ENCODE measurements at places on chromosomes 5 and 9. TPM values are rescaled to one million over a fixed set of nuclear protein-coding genes. Genes with fewer than 3 reads are reported as not detected.

Gene TXNDC8
- not detected for total RNA-seq

Gene CMBL
- total RNA-seq = 43.2 TPM

Gene PDLIM7
- total RNA-seq = 192 TPM

Gene SLC6A19
- total RNA-seq = not detected

Gene PCDH12
- 2.1 TPM for total RNA-seq

Gene PLAC8L1
- total RNA-seq = not detected

Gene SV2C
- 0.72 TPM for total RNA-seq

- no peak overlapping the region for H3K4me3 ChIP-seq
- DNase-seq = no peak
- H3K36me3 ChIP-seq = no peaks in the 10 kb centered on the region
- no peaks in the 10 kb centered on the region for H3K4me1 ChIP-seq
- no peak overlapping the region for H3K27ac ChIP-seq
These were observed 49.1 kb upstream of the SLIT3 start for GRCh38 chr5:169350016-169350415.

DNA sequence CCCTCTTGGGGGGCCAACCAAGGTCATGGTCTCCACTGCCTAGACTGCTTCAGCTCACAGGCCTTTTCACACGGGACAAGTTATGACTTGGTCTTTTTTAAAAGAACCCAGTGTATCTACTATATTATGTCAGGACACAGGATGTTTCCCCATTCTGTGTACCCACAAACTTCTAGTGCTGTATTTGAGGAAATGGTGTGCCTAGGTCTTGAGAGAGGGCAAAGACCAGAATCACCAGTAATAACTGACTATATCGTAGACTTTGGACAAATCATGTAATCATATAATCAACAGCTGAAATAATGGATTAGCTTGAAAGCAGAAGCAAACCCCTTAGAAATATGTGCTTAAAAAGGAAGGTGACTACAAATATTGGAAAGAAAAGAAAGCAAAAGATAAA, 133.3 kb downstream of the ARL15 start:
- no peaks in the 10 kb centered on the region for H3K27me3 ChIP-seq
- DNase-seq = no peak
- no peaks in the 10 kb centered on the region for H3K36me3 ChIP-seq
- H3K4me1 ChIP-seq = no peaks in the 10 kb centered on the region
- H3K4me3 ChIP-seq = no peak overlapping the region

DNA sequence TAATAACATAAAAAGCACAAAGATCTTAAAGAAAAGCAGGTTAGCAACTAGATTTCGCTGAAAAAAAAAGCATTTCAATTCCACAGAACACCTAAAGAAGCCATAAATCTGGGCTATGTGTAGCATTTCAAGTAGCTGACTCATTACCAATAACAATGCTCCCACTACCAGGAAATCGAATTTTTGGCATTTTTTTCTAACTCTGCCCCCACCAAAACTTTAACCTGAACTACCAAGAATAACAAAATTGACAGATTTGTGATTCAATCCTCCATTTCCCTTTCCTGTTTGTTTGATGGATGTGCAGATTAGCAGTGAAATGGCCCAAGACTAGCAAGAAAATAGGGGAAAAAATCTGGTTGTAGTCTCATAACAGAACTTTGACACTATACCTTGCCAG, 180.2 kb downstream of the RASEF start:
- no peak for DNase-seq
- no peak overlapping the region for H3K4me3 ChIP-seq
- H3K36me3 ChIP-seq = no peaks in the 10 kb centered on the region
- H3K4me1 ChIP-seq = no peaks in the 10 kb centered on the region

DNA sequence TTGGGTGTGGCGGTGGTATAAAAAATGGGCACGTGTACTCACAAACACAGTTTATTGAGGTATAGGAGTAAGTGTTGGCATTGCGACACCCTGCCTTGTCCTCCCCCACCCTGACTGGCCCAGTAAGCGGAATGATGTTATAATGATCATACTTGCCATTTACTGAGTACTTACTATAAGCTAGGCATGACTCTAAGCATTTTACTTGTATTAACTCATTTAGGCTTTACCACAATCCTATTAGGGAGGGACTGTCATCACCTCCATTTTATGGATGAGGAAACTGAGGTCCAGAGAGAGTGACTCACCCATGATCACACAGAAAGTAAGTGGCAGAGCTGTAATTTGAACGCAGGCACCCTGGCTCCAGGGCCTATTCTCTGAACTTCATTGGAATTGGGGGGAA, 2.3 kb downstream of the SMIM3 start:
- H3K4me1 ChIP-seq = peaks cover 28% of the 10 kb centered on the region
- no peaks in the 10 kb centered on the region for H3K36me3 ChIP-seq
- H3K4me3 ChIP-seq = no peak overlapping the region
- H3K27me3 ChIP-seq = no peaks in the 10 kb centered on the region
- peak overlapping the region; percentile 14 for H3K27ac ChIP-seq

GRCh38 chr5:73596705-73597328, 29.2 kb upstream of the ARHGEF28 start:
- no peak overlapping the region for H3K4me3 ChIP-seq
- no peaks in the 10 kb centered on the region for H3K27me3 ChIP-seq
- no peak overlapping the region for H3K27ac ChIP-seq
- no peaks in the 10 kb centered on the region for H3K4me1 ChIP-seq
- no peaks in the 10 kb centered on the region for H3K36me3 ChIP-seq
- no peak for DNase-seq

DNA sequence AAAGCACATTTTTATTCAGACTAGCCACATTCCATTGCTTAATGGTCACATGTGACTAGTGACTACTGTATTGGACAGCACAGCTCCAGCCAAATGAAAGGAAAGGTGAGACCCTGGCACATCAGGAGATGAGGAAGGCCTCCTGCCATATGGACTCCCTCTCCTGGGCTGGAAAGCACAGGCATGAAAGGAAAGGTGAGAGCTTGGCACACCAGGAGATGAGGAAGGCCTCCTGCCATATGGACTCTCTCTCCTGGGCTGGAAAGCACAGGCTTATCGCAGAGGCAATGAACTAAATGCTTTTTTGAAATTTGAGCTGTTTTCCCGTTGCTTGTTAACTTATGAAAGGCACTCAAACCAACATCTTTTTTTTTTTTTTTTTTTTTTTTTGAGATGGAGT, 144.8 kb upstream of the SLC12A2 start:
- DNase-seq = no peak
- no peaks in the 10 kb centered on the region for H3K36me3 ChIP-seq
- no peak overlapping the region for H3K4me3 ChIP-seq
- H3K27ac ChIP-seq = no peak overlapping the region

- peak overlapping the region; percentile 31 for H3K4me3 ChIP-seq
- peaks cover 4% of the 10 kb centered on the region for H3K4me1 ChIP-seq
- no peaks in the 10 kb centered on the region for H3K36me3 ChIP-seq
- H3K27me3 ChIP-seq = no peaks in the 10 kb centered on the region
These were observed 733 bp downstream of the COL23A1 start for GRCh38 chr5:178589180-178590140.

DNA sequence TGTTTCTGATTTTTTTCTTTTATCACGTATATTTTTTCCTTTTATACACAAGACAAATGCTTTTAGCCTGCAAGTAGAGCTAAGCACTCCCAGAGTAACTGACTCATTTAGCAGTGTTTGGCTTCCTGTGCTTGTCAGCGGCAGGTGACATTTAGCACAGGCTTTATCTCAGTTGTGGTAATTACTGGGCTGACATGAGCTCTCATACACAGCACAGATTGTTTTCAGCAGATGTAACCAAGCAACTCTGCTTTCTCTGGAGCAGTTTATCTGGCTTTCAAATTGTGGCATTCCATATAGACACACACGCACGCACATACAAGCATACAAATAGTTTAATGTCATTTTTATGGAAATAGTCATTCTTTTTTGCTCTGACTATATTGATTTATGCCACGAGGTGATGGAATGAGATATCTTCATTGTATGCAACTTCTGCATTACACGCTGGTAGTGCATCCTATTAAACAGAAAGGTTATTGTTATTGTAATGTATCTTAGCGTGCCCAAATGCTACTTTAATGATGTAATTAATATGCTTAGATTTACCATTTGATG, 379.0 kb upstream of the GRAMD2B start:
- H3K4me3 ChIP-seq = no peak overlapping the region
- H3K27ac ChIP-seq = no peak overlapping the region
- no peaks in the 10 kb centered on the region for H3K36me3 ChIP-seq
- no peak for DNase-seq
- peaks cover 2% of the 10 kb centered on the region for H3K4me1 ChIP-seq
- H3K27me3 ChIP-seq = no peaks in the 10 kb centered on the region

DNA sequence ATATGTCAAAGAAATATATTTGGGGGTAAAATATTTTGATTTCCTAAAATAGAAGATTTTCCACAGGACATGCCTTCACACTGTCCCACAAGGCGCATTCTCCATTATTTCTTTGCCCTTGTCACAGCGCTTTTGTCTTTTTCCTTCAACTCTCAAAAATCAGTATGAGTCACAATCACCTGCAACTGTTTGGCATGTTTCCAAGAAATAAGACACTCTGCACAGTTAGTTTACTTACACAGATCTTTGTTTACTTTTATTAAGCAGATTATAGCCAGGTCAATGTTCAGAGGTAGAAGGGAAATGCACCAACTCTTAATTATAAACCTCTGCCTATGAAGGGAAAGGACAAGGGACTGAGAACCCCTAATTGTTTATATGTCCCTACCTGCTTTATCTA, 9.5 kb downstream of the CEMIP2 start:
- no peak for DNase-seq
- no peaks in the 10 kb centered on the region for H3K27me3 ChIP-seq
- no peaks in the 10 kb centered on the region for H3K36me3 ChIP-seq
- no peak overlapping the region for H3K27ac ChIP-seq
- H3K4me1 ChIP-seq = no peaks in the 10 kb centered on the region

DNA sequence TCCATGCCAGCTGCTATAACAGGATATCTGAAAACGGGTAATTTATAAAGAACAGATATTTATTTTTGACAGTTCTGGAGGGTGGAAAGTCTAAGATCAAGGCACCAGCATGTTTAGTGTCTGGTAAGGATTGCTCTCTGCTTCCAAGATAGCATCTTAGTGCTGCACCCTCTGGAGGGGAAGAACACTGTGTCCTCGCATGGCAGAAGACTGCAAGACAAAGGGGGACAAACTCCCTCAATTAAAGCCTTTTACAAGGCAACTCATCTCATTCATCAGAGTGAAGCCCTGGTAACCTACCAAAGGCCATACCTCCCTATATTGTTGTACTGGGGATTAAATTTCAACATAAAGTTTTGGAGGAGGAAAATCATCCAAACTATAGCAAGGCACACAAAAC, 298.9 kb upstream of the EDIL3 start:
- no peaks in the 10 kb centered on the region for H3K4me1 ChIP-seq
- no peaks in the 10 kb centered on the region for H3K27me3 ChIP-seq
- DNase-seq = no peak
- H3K27ac ChIP-seq = no peak overlapping the region
- H3K36me3 ChIP-seq = no peaks in the 10 kb centered on the region

DNA sequence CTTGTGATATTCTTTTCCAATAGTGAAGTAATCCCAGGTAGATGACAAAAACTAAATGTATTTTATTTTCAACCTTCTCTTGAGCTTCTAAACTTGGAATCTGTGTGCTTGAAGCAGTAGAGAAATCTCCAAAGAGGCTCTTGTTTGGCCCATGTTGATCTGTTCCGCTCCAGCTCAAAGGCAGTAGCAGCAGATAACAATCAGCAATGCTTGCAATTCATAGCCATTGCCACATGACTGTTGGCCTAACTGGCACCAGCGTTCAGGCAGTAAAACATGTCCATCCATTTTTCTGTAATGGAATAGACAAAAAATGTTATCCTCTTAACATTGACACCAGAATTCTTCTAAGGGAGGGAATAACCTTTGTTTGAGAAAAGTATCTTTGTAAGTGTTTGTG, 270.7 kb upstream of the MSX2 start:
- no peak overlapping the region for H3K27ac ChIP-seq
- H3K27me3 ChIP-seq = no peaks in the 10 kb centered on the region
- H3K36me3 ChIP-seq = no peaks in the 10 kb centered on the region

DNA sequence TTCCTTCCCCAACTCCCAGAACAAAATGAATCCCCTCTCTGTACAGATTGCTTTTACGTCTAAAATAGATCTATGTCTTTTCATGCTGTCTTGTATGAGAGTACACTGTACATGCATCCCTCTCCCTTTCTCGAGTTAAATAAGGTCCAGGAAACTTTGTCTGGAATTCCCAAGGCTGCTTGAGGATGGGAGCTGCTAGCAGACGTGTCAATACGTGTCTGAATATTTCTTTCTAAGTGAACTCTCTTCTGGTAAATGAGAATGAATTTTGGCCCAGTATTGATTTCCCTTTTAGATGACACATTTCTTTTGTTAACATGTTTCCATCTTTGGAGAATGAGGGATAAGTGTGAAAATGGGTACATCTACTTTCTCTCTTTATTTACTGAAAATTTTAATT, 59.6 kb upstream of the GAS1 start:
- no peaks in the 10 kb centered on the region for H3K4me1 ChIP-seq
- H3K4me3 ChIP-seq = no peak overlapping the region
- H3K27ac ChIP-seq = no peak overlapping the region
- H3K36me3 ChIP-seq = no peaks in the 10 kb centered on the region
- H3K27me3 ChIP-seq = no peaks in the 10 kb centered on the region
- DNase-seq = no peak

DNA sequence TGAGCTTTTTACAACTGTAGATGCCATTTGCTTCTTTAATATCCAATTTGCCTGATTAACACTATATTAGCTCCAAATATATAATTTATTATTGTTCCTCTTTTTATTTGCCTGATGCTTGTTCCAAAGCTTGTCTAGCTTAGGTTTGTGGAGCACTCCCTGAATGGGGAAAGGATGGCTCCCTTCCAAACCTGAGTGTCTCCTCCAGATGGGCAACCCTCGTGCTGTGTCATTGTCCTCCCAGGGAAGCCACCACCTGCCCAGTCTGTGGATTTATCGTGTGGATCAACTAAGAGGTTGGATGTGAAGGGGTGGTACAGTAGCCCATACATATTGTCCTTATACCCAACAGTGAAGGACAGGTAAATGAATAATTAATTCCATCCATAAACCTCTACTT, 404.9 kb downstream of the CDK5RAP2 start:
- H3K27ac ChIP-seq = no peak overlapping the region
- no peaks in the 10 kb centered on the region for H3K36me3 ChIP-seq
- no peaks in the 10 kb centered on the region for H3K4me1 ChIP-seq
- H3K27me3 ChIP-seq = no peaks in the 10 kb centered on the region
- H3K4me3 ChIP-seq = no peak overlapping the region
- no peak for DNase-seq

DNA sequence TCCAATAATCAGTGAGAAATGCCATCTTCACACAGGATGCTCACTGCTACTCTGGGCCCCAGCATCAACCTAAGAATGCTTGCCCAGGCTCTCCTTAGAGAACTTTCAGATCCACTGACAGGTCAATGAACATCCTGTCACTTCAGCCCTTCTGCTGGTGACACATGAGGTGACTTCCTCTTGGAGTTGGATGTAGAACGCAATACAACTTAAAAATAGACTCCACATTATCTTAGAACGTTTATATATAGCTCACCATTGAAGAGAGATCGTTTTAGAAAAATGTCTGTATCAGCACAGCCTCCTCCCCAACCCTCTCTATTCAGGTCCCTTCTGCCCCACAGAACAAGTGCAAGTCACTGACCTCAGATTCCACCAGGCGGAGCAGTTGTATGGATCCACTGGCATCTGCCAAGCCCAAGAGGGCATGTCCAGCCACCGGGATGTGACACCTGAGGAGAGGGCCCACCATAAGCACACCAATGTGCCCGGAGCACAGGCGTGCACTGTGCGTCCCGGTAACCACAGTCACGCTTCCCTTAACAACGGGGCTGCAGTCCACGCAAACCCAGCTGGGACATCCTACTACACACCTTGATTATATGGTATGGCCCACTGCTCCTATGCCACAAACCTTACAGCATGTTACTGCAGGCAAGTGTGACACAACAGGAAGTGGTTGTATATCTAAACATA, 2.9 kb downstream of the DPH7 start:
- peaks cover 4% of the 10 kb centered on the region for H3K4me1 ChIP-seq
- no peaks in the 10 kb centered on the region for H3K36me3 ChIP-seq
- no peak overlapping the region for H3K4me3 ChIP-seq
- DNase-seq = no peak
- no peak overlapping the region for H3K27ac ChIP-seq
